Amygdala (tissue), 56 donors: ENCODE measurements at places on chromosomes 12 and 14.
A peak's percentile ranks its signal among the peaks of the same experiment; 100 is the strongest.

DNA sequence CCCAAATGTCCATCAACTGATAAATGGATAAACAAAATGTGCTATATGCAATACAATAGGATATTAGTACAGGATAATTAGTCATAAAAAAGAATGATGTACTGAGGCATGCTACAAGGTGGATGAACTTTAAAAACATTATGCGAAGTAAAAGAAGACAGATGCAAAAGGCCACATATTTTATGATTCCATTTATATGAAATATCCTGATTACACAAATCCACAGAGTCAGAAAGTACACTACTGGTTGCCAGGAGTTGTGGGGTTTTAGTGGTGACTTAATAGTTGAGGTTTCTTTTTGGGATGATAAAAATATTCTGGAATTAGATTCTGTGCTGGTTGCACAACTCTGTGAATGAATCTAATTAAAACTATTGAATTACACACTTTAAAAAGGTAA is 12.6 kb downstream of the TRIM9 start:
- no peak for DNase-seq

- no peak for DNase-seq
Observed at GRCh38 chr12:45655186-45655585, 74.3 kb upstream of the ARID2 start.

DNA sequence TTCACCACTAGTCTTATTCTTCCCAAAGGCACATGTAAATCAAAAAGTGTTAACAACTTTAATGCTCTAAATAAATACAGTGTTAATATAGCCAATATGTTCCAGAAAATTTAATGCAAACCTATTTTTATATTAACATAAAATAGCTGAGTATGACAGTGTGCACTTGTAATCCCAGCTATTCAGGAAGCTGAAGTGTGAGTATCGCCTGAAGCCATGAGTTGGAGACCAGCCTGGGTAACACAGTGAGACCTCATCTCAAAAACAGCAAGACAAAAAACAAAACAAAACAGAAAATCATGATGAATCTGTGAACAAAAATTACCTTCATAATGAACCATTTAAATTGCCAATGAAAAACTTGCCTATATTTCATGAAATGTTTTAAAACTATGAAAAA is 798.9 kb downstream of the SLC6A15 start:
- no peak for DNase-seq

- no peak for DNase-seq
Observed at GRCh38 chr14:89370381-89370780, 46.7 kb downstream of the FOXN3 start.

- DNase-seq = no peak
Observed at GRCh38 chr14:92850492-92850891, 56.4 kb downstream of the GOLGA5 start.

GRCh38 chr12:42422785-42423184 is 96.8 kb downstream of the PPHLN1 start:
- DNase-seq = no peak

DNA sequence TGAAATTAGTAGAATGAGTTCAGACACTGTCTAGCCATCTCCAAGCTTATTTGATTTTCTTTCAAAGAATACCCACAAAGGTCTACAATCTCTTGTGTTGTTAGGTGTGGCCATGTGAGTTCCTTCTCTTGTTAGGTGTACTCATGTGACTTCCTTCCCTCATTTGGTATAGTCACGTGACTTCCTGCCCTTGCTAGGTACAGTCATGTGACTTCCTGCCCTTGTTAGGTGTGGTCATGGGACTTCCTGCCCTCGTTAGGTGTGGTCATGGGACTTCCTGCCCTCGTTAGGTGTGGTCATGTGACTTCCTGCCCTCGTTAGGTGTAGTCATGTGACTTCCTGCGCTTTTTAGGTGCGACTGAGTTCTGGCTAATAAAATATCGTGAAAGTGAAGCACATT is 179.6 kb downstream of the TMX1 start:
- no peak for DNase-seq

- no peak for DNase-seq
Observed at GRCh38 chr12:121508533-121508932, 72.3 kb downstream of the KDM2B start.

DNA sequence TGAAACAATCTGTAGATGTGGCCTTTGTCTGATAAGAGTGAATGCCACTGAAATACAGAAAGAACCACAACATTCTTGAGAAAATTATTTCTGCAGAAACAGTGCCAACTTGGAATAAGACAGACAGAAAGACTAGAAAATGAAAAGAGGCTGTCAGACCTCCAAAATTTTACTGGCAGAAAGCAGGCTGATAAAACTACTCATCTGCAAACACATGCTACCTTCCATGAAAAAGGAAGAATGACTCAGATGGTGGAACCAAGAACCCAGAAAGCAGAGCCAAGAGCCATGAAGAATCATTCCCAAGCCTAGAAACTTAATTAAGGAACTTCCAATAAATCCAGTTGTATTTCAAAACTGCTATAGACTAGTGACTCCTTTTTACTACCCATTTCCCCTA is 31.9 kb upstream of the OSBPL8 start:
- DNase-seq = no peak

DNA sequence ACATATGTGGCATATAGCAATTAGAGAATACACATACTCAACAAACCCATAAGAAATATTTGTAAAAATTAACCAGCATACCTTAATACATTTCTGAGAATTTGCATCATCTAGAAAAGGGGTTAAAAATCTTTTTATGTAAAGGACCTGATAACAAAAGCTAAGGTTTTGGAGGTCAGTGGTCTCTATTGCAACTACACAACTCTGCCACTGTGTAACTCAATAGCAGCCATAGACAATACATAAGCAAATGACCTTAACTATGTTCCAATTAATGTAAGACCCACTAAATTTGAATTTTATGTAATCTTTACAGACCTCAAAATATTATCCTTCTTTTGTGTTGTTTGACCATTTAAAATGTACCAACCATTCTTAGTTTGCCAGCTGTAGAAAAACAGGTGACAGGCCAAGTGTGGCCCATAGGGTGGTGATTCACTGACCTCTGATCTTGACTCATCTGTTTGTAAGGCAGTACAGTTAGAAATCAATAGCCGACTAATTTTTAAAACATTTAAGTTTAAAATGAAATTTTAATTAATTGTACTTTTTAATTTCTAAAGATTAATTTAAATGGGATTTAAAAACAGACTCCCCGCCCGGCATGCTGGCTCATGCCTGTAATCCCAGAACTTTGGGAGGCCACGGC is 7.4 kb upstream of the EPS8 start:
- no peak for DNase-seq

- no peak for DNase-seq
Observed at GRCh38 chr12:80053051-80053790, 46.1 kb upstream of the OTOGL start.

DNA sequence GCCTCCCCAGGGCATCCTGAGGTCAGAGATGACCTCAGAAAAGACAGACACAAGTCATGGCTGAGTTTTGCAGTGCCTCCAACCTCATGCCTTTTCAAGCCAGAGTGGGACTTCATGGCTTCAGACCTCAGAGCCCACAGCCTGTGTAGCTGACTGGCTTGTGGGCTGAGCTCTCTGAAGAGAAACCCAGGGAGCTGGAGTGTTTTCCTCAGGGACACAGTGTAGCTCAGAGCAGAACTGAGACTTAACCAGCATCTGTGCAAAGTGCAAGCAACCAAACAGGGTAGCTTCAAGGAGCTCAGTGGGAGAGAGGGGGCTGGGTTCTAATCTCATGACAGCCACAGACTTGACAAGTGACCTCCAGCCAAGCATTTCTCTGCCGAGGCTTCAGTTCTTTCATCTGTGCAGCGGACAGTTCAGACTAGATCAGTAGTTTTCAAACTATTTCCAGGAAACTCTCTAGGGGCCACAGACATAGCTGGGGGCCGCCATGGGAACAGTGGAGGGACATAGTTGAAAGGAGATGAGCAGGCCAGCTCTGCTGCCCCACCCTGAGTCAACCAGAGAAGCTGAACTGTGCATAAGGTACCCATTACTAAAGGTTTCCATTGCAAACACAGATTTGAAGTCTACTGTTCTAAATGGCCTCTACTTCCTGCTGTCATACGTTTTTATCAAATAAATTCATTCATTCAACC is 80.0 kb downstream of the LGMN start:
- no peak for DNase-seq

GRCh38 chr12:116125956-116126566 is 151.4 kb downstream of the MED13L start:
- DNase-seq = no peak

- no peak for DNase-seq
Observed at GRCh38 chr12:1519642-1520041, 74.7 kb downstream of the FBXL14 start.

- no peak for DNase-seq
Observed at GRCh38 chr12:128052331-128052730, 214.6 kb upstream of the TMEM132C start.

DNA sequence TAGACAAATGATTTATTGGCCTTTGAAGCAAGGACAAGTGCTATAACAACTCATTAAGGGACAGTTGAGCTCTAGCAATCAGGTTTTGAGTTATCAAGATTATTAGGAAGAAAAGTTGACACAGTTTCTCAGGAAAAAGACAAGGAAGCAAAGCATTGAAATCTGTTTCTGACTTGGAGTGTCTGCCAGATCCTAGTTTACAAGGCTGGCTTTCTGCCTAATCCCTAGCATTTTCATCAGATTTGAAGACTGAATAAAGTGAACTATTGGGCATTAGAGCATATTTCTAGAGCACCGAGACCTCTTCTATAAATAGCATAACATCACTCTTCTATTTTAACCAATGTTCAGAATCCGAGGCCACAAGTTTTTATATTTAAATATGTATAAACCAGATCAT is 7.0 kb downstream of the SYT1 start:
- no peak for DNase-seq

DNA sequence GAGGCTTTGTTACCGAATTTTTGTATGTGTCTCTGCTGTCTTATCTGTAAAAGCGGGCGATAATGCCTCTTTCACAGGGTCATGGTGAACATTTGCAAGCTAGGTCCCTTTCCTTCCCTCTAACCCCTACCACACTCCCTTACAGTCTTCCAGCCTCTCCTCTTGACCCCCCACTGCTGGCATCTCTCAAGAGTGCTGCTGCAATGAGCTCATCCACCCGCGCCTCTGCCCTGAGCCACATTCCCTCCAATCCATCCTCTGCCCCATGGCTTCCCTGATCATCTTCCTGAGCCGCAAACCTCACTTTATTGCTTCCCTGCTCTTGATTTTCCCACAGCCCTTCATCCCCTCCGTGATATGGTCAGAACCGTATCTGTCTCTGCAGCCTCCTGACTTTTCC is 343.6 kb downstream of the BCL11B start:
- no peak for DNase-seq

- DNase-seq = peak; percentile 11
Observed at GRCh38 chr12:125272383-125272933, 207.2 kb downstream of the AACS start.

DNA sequence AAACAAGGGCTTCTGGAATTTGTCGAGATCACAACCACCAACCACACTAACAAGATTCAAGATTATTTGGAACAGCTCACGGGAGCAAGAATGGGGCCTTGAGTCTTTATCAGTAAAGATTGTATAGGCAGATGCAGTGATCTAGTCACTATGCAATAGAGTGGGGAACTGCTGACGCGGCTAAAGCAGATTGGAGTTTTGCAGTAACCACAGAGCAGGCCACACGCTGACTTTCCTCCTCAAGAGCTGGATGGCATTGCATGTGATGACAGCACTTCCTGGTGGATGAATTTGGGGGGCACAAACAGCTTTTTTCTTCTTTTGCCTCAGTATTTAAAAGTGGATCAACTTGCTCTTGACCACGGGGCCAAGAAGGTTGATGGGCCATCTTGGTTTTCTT is 46.0 kb downstream of the KCNK13 start:
- DNase-seq = no peak

DNA sequence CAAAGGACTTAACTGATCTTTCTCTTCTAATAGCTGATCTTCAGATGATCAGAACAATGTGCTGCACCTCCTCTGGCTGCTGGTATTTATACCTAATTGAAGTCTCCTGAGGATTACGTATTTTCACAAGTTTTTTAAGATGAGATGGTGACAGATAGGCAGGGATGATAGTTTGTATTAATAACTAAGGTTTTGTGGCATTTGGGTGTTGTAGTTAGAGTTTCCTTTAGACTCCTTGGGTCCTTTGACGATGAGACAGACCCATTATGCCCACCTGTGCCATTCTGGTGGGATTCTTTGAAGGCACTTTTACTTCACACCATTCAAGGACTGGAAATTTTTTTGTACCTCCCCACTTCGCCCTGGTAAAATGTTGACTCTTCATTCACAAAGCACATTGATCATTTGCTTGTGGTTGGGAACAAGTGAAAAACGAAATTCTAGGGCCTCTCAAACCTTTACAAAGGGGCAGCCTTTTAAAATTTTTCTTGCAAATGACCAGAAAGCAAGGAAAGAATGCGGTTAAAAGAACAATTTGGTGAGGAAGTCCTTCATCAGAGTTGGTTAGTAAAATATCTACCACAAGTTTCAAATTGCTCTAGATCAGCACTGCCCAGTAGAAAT is at the start of gene IFNG:
IFNG (minus strand) TSS at position 60 of the 624 bp plus-strand sequence. CDS start 125 bp downstream, outside the sequence.
- DNase-seq = no peak

GRCh38 chr12:110262442-110263388 is 18.3 kb upstream of the ATP2A2 start:
- DNase-seq = no peak

GRCh38 chr12:47774663-47775062 is 1.6 kb downstream of the SLC48A1 start:
- DNase-seq = no peak

DNA sequence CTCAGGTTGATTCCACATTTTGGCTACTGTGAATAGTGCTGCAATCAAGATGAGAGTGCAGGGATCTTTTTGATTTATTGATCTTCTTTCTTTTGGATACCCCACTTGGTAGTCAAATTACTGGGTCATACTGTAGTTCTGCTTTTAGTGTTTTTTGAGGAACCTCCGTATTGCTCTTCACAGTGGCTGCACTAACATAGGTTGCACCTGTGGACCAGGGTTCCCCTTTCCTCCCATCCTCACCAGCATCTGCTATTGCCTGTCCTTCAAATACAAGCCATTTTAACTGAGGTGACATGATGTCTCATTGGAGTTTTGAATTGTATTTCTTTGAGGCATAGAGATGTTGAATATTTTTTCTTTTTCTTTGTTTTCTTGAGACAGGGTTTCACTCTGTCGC is 152.5 kb upstream of the TMEM132C start:
- no peak for DNase-seq
